ENCODE measurements at places on chromosomes 3 and 15.
A peak's percentile ranks its signal among the peaks of the same experiment; 100 is the strongest.

DNA sequence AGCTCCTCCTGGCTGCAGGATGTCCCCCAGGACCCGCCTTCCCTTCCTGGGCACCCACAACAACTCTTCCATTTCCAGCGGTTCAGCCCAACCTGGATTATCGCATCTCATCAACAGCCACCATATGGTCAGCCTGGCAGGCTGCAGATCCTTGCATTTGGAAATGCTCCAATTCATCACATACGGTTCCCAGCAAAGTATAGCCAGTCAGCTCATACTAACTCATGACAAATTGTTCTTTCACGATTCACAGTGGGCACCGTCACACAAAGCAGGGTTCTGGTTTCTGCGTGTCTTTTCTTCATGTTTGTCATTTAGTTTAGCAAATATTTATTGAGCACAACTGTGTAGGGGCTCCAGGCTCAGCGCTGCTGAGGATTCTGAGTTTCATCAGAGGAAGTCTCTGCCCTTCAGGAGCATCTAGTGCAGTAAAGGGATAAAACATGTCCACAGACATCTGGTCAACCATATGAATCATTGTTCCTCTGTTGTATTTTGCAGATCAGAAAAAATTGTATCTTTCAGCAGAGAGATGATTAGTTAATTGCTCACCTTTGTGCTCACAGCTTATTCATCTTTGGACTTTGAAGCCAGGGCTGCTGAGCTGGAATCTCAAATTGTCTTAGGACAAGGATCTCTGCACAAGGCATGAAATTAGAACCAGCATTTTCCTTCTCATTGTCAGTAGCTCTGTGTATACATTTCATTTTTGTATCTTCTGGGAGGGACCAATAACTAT is 125.1 kb downstream of the GABRG3 start:
- DNase-seq, result no peak

GRCh38 chr15:69926006-69926405 is 171.7 kb downstream of the TLE3 start:
- no peak for DNase-seq

- DNase-seq, result no peak
Measured at GRCh38 chr3:136667081-136667480, 85.1 kb downstream of the STAG1 start.

- no peak for DNase-seq
Measured at GRCh38 chr3:150422907-150423306, 14.8 kb downstream of the TSC22D2 start.

GRCh38 chr3:52350981-52351761 is 35.1 kb downstream of the DNAH1 start:
- no peak for DNase-seq

DNA sequence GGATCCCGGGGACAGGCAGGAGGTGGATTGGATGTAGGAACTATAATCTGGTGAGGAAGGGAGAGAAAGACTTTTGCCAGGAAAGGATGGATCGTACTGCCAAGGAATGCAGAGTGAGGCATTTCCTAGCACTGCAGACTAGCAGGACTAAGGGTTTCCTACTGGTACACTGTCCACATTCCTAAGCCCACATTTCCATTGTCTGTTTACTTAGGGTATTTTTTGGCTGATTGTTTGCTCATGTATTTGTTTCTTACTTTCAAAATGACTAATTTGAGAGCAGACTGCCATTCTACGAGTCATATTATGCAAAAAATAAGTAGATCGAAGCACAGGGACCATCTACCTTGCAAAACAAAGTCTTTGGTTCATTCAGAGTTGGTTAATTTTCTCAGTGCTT is 1029.5 kb upstream of the NR2F2 start:
- DNase-seq, result no peak

DNA sequence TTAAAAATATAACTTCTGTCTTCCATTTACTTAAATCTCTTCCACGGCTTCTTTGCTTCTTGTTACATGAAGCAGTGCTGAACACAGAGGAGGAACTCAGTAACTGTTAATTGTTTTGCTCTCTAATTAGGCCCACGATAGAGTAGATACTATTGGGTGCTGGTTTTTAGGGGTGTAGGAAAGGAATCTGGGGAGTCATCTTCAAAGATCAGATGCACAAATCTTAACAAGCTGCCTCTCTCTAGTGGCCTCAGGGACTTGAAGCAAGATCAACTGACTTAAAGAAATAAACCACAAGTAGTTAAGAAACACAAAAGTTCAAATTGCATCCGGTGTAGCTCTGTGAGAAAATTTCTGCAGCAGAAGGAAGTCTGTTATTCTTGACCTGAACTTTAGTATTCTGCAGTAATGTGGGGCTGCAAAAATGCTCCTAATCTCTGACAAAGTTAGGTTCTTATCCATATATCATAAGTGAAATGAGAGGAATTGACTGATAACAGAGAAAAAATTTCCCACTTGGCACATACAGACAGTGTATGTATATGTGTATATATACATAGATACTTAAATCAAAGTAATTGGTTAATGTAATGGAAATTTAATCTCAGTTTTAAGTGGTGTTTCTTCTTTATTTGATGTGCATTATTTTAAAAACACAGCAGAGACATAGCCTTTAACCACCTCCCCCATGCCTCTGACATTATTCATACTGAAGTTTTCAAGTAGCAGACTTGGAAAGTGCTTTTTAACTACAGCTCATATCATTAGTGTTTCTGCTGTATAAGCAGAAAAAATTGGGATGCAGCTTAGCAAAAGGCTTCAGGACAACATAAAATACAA is 51.8 kb downstream of the CHST2 start:
- no peak for DNase-seq

DNA sequence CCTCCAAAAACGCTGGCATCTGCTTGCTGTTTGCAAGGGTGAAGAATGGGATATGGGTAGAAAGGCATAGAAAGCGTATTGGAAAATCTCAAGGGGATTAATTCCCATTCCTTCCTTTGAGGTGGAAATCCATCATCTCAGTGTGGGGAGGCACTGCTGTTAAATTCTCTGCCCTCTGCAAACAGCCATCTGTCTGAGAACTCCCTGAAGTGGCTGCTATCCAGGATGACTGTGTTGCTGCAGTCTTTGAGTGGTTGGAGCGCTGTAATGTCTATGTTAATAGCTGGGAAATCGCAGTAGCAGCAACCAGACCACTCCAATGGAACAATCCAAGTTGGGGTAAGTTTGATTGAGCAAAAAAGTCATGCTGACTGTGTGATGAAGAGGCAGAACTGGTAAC is 625.9 kb downstream of the NLGN1 start:
- no peak for DNase-seq

DNA sequence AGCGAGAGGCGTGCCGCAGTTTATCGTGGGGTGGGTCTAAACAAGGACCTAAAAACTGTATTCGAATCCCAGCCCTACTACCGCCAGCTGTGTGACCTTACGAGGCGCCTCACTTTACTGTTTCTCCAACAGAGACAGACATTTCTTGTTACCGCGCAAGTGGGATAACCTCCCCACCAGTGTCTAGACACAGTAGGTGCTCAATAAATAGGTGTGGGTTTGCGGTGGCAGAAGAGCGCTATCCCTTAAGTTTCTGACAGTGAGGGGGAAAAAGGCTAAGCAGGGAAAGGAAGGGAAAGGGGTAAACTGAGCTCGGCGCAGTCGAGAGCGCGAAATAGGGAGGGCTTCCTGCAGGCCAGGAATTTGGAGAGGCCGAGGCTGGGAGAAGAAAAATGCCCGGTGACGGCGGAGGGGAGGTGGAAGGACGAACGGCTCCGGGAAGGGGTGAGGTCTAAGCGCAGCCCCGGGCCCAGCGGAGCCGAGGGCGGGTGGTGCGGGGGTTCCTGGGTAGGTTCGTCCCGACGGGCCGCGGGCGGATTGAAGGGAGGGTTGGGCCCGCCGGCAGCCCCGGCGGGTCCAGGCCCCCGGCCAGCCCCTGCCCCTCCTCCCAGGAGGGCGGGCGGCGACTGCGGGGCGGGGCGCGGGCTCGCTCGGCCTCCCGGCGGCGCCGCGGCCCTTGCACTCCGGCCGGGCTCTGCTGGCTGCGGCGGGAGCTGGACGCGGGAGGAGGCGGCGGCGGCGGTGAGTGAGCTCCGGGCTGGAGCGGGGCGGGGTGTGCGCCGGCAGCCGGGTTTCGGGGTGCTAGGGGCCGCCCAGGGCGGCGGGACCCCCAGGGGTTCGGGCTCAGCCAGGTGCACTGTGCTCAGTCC is at the start of gene CGNL1:
CGNL1 (plus strand) TSS at position 679 of the 869 bp plus-strand sequence. CDS start 61,495 bp downstream, outside the sequence.
- DNase-seq, result peak; percentile 72

DNA sequence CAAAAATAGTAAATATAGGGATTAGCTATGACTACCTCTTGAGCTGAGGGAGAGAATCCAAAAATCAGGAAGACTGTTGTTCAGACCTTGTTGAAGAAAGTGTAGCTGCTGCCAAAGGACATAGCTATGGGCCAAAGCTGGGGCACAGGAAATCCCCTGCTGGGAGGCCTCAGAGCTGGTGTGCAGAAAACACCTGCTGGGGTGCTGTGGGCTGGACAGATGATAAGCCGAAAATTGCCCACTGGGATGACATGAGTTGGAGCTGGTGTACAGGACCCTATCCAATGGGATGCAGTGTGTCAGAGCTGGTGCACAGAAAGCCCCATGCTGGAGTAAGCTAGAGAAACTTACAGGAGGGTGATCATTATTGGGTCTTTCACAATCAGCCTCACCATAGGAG is 121.9 kb downstream of the NEO1 start:
- no peak for DNase-seq

Measured in HuH-7 (cell line).